Hematopoietic multipotent progenitor cell treated with erythropoietin and hydrocortisone succinate and interleukin-3 and kit ligand, for 6 days (in vitro differentiated cells): ENCODE measurements at places on chromosomes 1 and 21.
A peak's percentile ranks its signal among the peaks of the same experiment; 100 is the strongest.

- no peak for DNase-seq
Measured at GRCh38 chr1:209622841-209623829, 29.1 kb downstream of the LAMB3 start.

- DNase-seq = no peak
Measured at GRCh38 chr1:3173381-3173980, 104.5 kb downstream of the PRDM16 start.

GRCh38 chr1:110771245-110772022 is 96.7 kb upstream of the KCNA3 start:
- DNase-seq = no peak

- DNase-seq = no peak
Measured at GRCh38 chr1:102772831-102773230, 335.5 kb downstream of the COL11A1 start.

DNA sequence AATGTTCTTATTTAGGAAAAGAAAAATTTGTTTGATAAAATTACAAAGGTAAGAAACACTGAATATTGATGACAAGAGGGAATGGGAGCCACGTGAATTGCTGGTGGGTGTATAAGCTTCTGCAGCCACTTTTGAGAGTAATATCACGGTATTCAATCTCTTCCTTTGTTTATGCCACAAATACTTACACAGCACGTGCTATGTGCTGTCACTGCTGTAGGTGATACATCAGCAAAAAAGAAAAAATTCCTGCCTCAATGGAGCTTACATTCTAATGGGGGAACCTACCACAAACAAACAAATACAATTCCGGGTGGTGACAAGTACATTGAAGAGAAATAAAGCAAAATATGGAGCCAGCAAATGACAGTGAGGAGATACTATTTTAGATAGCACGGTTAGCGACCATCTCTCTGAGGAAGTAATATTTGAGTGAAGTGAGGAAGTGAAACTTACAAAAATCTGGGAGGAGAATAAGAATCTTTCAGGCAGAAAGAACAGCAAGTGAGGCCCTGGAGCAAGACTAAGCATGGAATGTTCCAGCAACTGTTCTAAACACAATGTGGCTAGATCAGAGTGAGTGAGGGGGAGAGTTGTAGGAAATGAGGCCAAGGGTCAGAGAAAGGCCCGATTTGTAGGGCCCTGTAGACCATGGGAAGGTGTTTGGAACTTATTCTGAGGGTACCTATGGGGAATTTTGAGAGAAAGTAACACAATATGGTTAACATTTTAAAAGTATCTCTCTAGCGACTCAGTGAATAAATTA is 2.6 kb upstream of the FCRLB start:
- DNase-seq = no peak

DNA sequence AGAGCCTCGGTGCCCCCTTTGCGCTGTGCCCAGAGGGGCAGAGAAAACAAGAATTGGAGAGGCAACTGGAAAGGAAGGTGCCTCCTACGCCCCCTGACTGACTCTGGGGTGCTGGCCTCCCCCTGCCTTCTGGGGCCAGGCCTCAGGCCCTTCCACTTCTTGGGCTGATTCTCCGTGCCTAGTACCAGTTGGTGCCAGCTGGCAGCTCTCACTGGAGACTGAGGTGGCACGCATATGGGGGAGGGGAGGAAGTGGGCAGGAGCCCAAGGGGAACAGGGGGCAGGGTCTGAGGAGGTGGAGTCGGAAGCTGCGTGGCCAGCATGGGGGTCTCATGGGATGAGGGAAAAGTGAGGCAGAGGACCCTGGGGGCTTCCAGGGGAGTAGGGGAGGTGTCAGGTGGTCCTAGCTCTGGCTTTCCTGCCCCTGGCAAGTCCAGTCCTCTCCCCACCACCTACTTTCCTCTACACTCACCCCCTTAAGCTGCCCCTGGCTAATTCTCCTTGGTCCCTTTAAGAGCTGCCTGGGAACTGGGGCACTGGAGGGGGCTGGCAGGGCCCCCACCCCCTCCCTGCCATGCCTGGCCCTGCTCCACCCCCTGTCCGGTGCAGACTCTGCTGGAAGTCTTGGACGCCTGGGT is 6.5 kb upstream of the SEMA4A start:
- DNase-seq = peak; percentile 42

DNA sequence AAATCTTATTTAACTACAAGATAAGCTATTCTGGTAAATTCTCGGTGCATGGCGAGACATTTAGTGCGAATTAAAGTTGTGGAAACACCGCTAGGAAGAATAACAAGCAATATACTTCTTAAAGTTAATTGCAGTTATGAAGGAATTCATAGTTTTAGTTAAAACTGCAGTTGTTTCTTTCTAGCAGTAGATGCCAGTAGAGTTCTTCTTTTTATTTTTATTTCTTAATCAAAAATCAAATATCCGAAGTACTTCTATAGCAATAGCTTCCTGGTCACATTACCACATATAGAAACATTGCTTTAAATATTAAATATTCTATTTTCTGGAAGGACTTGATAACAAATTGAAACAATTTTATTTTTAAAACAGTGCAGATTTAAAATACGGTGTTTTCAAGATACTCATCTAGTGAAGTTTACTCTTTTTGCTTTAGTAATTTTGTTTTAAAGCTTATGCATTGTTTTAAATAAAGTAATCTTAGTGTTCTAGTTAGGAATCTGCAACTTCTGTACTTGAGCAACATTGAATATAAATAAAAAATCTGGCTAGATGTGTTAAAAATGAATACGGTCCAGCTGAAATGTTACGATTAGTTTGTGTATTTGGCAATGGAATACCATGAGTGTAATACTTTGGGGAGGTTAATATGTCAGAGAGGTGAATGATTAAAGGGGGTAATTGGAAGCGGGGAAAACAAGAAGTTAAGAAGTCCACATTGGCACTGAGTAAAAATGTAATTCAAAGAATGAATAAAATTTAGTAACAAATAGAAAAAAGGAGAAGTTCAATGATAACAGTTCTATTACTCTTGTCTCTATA is 2.7 kb upstream of the PRKACB start:
- DNase-seq = peak; percentile 71

- peak; percentile 59 for DNase-seq
Measured at GRCh38 chr1:175192111-175192629, 406 bp downstream of the KIAA0040 start.

GRCh38 chr1:216926720-216927510 is 203.7 kb upstream of the ESRRG start:
- DNase-seq = no peak

DNA sequence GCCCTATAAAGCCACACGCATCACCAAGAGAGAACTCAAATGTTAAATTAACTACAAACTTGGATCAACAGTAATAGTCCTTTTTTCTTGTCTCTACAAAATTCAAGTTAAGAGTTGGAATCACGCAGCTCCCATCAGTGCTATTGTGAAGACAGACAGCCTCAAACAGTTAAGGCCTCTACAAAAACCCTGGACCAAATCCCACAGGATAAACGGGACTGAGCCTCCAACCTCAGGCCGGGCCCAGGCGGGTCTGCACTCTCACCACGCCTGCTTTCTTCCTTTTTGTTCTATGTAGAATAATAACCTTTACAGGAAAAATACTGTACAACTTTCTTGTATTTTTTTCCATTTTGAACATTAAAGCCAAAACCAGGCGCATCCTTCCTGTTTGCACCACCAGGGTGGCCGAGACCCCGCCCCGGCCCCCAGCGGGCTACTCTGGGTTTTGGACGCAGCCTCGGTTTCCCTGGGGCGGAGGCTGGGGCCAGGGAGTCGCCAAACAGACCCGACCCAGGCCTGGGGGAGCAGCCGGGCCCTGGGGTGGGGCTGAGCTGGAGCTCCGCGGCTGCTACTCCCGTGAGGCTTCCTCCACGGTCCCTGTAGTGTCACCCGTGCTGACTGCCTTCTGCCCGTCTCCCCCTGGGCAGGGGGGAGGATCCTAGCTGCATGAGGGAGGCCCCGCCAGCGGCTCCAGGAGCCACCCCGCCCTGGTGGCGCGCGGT is 158.4 kb downstream of the CASZ1 start:
- no peak for DNase-seq

GRCh38 chr1:42118125-42118524 is 35.1 kb upstream of the GUCA2B start:
- DNase-seq = no peak

- DNase-seq = no peak
Measured at GRCh38 chr21:37432710-37433455, 66.3 kb downstream of the DYRK1A start.

DNA sequence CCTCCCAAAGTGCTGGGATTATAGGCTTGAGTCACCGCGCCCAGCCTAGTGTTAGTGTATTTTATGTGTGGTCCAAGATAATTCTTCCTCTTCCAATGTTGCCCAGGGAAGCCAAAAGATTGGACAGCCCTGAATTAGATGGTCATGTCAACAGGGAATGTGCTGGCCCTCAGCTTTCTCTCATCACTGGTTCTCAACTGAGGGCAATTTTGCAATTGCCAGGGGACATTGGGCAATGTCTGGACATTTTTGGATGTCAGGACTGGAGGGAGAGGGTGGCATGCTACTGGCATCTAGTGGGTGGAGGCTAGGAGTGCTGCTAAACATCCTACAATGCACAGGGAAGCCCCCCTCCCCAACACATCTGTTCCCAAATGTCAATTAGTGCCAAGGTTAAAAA is 95.0 kb downstream of the LAMC2 start:
- no peak for DNase-seq

GRCh38 chr21:31335957-31336738 is 7.9 kb downstream of the TIAM1 start:
- no peak for DNase-seq

DNA sequence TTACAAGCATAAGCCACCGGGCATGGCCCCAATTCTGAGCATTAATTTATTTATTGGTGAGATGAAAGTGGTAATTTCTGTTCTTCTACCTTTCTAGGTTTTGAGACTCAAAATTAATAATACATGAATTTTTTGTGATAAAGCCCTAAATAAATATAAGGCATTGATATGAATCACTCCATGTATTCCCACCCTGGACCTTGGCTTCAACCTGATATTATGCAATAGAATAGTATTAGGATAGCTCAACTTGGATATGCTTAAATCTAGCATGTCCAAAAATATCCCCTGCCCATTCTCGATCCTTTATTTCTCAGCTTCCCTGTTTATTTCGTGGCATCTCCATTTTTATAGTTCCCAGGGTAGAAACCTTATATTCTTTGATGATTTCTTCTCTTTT is 2.5 kb downstream of the AGL start:
- DNase-seq = no peak

GRCh38 chr1:62903982-62904855 is 120.3 kb downstream of the ATG4C start:
- DNase-seq = no peak

GRCh38 chr1:175364424-175365076 is 172.0 kb upstream of the KIAA0040 start:
- DNase-seq = no peak

- DNase-seq = no peak
Measured at GRCh38 chr1:212301580-212301979, 16.4 kb downstream of the PPP2R5A start.

GRCh38 chr1:9538669-9539164 is 548 bp upstream of the SLC25A33 start:
- no peak for DNase-seq

DNA sequence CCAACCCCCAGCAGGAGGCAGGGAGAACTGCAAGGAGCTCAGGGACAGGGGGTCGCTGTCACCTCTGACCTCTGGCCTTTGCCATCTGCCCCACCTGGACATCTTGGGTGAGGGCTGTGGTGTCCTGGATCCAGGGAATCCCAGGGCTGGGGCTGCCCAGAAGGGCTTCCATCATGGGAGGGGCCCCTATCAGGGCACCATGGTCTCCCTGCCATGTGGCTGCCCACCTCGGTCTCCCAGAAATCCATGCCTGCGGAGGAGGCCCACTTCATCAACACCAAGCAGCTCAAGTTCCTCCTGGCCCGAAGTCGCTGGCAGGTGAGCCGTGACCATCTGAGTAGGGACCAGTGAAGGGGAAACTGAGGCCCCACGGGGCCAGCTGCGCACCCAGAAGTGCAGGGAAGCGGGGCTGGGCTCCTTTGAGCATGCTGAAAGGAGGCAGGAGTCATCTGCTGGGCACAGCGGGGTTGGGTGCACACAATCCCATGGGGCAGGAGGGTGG is 36.1 kb downstream of the TRIM11 start:
- no peak for DNase-seq

DNA sequence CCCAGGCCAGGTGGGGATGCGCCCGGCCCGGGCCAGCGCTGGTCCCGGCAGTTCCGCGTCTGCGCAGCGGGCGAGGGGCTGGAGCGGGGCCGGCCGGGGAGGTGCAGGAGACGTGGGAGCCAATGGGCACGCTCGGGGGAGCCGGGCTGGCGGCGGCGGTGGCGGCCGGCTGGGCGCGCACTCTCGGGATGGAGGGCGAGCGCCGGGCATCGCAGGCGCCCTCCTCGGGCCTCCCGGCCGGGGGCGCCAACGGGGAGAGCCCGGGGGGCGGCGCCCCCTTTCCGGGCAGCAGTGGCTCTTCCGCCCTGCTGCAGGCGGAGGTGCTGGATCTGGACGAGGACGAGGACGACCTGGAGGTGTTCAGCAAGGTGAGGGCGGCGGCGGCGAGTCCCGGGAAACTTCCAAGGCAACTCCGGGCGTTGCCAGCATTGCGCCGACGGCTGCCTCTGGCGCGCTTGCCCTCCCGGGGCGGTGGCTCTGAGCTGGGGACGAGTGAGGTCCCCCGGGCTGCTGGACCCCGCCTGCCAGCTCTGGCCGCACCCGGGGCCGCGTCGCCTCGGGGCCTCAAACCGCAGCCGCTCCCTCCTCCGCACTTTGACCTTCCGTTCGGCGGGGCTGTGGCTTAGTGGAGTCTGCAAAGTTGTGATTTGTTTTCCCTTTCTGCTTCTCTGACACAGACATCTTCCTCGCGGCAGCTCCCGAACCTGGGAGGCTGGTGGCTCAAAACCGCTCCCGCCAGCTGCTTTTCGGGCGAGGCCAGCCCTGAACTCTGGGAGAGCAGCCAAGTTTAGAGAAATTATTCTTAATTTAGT is at the start of gene SNX7:
SNX7 (plus strand) TSS at position 178 of the 812 bp plus-strand sequence; CDS start at position 189, 11 bp downstream.
- peak; percentile 20 for DNase-seq
